ENCODE measurements at places on chromosomes 3 and 15.
A peak's percentile ranks its signal among the peaks of the same experiment; 100 is the strongest.

DNA sequence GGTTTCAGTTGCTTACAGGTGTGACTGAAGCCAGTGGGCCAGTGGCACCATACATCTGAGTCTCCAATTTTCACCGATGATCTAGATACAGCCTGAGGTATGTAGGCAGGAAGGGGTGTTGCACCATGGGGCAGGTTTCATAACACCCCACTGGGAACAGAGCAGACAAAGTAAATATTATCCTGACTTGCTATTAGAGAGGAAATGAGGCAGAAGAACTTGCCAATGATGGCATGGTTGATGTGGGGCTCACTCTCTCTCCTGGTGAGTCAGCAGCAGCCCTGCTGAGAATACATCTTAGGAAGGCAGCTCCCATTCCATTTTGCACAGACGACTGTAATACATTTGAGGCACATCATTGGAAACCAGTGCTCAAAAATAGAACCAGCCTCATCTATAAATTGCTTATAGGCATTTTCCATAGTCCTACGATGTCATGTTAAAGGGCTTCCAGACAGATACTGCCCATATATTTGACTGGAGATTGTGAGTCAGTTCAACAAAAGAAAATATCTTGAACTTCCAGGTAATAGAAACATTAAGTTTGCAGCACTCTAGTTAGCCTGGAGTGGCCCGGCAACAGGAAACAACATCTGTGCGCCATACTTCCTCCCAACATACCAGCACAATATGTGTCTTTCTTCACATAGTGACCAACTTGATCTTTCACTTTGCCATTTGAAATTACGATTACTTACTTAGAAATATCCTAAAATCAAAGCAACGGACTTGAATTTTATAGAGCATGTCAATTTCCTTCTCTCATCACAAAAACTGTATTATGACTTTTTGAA lies 175.5 kb downstream of the NECTIN3 start:
- no peak for DNase-seq

DNA sequence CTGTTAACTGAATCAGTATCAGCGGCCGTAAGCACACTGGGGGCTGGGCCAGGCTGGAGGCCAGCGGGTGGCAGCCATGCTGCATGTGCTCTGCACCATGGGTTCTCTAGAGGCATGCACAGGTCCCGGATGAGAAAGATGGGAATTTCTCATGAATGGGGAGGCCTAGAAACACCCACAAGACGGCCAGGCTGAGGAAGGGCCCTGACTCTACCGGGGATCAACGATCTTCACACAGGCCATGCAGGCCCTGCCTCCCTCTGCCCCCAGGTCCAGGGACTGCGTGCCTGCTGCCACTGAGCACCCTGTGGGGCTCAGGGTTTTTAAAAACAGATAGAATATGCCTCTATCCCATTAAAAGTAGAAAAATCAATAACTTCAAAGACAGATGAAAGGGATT lies 32.7 kb downstream of the SLC41A3 start:
- DNase-seq, result peak; percentile 8

DNA sequence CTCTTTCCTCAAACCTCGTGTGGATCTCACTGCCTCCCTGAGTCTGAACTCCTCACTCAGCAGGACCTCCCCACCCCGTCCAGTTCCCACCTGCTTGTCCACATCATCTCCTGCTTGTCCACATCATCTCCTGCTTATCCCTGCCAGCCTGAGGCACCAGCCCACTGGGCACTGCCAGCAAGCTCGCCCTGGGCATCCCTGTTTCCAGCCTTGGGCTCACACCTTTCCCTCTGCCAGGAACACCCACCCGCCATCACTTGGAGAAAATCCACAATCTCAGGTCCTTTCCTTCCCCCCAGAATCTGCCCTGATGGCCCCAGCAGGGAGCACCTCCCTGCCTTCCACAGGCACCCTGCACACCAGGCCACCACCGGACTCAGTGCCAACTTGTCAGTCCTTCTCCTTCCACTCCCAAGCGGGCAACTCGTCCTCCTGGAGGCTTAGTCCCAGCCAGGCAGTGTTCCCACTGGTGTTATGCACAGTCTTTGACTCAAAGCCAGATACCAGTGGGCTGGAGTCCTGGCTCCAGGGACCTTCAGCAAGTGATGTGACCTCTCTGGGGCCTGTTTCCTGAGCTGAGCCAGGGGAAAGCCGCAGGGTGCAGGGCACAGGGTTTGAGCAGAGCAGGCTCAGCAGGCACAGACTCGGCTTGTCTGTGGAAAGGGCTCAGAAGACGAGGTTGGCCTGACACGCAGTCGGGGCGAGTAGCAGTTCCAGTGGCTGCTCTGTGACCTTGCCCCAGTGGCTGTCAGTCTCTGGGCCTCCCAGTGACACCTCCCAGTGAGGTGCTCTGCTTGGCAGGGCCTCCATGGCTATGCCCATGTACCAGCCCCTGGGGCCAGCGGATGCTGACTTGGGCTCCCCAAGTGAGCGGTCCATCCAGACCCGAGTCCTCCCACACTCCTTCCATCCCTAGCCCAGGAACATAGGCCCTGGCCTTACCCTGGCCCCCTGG lies 9.5 kb upstream of the MESP2 start:
- no peak for DNase-seq

- DNase-seq, result peak; percentile 84
Measured at GRCh38 chr3:58217209-58217811, 6.5 kb upstream of the DNASE1L3 start.

DNA sequence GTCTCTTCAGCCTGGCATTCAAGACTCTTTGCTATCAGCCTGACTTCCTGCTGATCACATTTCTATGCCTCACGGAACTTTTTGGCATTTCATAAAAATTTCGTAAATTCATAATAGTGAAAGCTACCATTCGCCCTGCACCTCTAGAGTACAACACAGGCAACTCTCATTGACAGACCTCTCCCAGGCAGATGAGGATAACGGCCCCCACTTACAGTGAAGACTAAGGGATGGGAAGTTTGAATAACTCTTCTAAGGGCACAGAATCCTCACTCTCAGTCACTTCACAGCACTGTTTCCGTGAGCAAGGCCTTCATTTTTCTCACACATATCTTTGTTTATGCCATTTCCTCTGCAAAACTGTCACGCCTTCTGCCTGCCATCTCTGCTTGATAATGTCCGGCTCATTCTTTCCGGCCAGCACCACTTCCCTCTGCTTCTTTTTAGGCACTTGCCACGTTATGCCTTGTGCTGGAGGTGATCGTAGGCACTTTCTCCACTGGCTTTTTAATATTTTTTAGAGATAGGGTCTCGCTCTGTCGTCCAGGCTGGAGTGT lies 224.1 kb upstream of the HES1 start:
- DNase-seq, result no peak

- DNase-seq, result peak; percentile 2
Measured at GRCh38 chr3:186839874-186840641, 2.5 kb upstream of the ADIPOQ start.

GRCh38 chr3:101941318-101942040 lies 92.2 kb downstream of the NFKBIZ start:
- DNase-seq, result peak; percentile 22

GRCh38 chr3:74988095-74988494 lies 373.6 kb upstream of the CNTN3 start:
- DNase-seq, result no peak

GRCh38 chr15:81781395-81781794 lies 264.4 kb downstream of the MEX3B start:
- no peak for DNase-seq

GRCh38 chr3:122356402-122356801 lies 26.6 kb downstream of the MIX23 start:
- DNase-seq, result no peak

DNA sequence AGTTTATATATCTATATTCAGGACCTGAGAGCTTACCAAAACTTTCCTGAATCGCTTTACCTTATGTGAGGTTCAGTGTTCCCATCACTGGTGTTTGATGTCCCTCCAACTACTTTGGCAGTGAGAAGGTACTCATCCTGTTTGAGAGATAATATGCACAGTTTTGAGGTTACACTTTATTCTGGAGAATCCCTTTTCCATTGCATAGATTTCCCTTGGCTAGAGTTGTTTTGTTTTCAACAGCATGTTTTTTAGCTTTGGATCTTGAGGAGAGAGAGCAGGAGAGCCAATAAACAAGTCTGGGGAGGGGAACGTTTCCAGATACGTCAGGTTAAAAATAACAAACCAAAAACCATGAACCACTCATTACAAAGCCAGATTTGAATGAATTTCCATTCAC lies 33.6 kb downstream of the CD200 start:
- no peak for DNase-seq

GRCh38 chr3:180447136-180447535 lies 154.8 kb upstream of the TTC14 start:
- no peak for DNase-seq

- no peak for DNase-seq
Measured at GRCh38 chr3:127385540-127385870, 97.7 kb upstream of the PRR20G start.

- no peak for DNase-seq
Measured at GRCh38 chr3:61685755-61686154, 124.4 kb downstream of the PTPRG start.

DNA sequence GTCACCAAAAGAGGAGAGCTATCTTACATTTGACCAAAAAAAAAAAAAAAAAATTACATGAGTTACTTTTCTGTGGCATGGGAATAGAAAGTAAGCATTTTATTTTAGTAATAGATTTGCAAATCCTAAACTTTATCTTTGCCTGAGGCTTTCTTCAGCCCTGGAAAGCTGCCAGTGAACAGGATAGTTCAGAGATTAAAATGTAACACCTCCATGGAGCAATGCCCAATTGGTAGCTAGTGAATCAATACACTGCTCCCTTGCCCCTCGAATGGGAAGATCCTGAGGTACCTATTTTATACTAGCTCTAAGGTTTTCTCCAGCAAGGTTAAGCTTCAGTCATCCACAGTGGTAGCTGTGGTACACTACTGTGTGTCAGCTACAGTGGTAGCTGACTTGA lies 867.1 kb downstream of the NAALADL2 start:
- DNase-seq, result no peak

GRCh38 chr3:161295325-161295724 lies 74.2 kb downstream of the NMD3 start:
- no peak for DNase-seq

- DNase-seq, result no peak
Measured at GRCh38 chr3:55617385-55617784, 130.3 kb upstream of the WNT5A start.

- no peak for DNase-seq
Measured at GRCh38 chr3:196207159-196207832, 3.9 kb downstream of the ZDHHC19 start.

DNA sequence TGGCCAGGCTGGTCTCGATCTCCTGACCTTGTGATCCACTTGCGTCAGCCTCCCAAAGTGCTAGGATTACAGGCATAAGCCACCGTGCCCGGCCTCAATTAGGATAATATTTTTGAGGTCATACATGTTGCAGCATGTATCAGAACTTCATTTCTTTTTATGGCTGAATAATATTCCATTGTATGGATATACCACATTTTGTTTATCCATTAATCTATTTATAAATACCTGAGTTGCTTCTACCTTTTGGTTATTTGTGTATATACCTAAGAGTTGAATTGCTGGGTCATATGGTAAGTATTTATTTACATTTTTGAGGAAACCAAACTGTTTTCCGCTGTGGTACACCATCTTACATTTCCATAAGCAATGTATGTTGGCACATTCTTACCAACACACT lies 18.1 kb upstream of the PYGO1 start:
- no peak for DNase-seq

- DNase-seq, result no peak
Measured at GRCh38 chr3:192684151-192684550, 43.2 kb downstream of the FGF12 start.

- DNase-seq, result no peak
Measured at GRCh38 chr15:53108319-53108718, 318.2 kb upstream of the ONECUT1 start.

DNA sequence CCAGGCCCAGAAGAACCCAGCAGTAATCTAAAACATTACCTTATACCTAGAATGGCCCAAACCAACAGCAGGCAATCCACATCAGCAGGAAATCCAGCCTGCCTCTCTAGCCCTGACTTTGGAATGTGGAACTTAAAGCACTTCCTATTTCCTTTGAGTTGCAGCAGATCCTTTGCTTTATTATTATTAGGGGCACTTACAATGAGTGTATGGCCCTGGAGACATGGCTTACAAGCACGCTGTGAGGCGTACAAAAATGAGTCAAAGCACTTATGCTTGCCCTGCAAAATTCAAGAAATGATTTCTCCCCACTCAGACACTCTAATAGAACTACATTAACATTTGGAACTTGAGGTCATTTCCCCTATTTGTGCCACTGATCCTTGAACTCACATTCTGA lies 9.5 kb upstream of the KNSTRN start:
- no peak for DNase-seq

GRCh38 chr3:157443905-157444796 lies 7.5 kb downstream of the PTX3 start:
- DNase-seq, result no peak

DNA sequence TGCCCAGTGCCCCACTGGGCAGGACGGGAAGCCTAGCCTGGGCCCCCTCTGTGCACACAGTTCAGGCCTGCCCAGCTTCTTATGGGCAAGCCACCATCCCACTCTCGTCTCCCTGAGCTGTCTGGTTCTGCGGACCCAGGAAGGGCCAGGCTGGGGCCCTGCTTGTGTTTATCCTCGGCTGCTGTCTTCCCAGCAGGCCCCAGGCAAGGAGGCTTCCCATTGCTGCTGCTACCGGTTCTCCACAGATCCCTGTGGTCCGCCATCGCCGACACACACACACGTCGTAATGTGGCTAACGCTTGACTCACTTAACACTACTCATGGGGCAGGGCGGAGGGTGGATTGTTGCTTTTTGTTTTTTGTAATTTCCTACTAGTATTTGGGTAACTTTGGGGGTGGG lies 52.4 kb upstream of the SLC6A1 start:
- no peak for DNase-seq

- DNase-seq, result no peak
Measured at GRCh38 chr3:65411367-65411766, 627.4 kb downstream of the MAGI1 start.

DNA sequence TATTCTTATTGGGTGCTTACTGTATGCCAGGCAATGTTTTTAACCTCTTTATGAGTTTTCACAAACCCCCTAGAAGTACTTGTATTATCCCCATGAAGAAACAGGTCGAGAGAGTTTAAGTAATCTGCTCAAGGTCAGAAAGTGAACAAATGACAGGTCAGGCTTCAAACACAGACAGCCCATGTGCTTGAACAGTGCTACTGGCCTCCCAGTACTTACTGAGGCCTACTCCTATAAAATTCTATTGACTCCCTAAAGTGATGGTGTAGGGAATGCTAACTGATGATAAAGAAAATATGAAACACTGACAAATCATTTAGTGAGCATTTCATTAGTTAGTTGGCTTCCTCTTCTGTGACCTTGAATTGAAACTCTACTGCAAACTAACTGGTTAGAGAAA lies 4.2 kb upstream of the CNBP start:
- no peak for DNase-seq

DNA sequence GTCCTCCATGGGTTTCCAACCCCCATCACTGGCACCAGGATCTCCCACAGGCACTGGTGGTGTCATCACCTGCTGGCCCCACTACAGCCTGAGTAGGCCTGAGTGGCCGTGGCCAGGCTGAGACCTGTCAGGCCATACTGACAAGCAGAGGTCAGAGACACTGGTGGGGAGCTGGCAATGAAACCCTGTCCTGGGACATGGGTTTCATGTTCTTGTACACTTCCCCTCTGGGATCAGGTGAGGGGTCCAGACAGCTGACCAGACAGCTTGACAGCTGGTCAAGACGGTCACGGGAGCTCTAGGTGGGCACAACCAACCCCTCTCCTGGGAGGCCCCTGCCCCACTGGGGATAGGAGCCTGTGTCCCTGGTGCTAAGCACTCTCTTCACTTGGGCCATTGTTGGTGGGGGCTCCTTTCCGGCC lies 13.1 kb downstream of the ZBTB47 start:
- DNase-seq, result no peak

GRCh38 chr3:104735691-104736090 lies 631.0 kb upstream of the ALCAM start:
- DNase-seq, result no peak

GRCh38 chr15:40999190-40999589 lies 45.9 kb downstream of the CHAC1 start:
- no peak for DNase-seq
